Muscle of leg (tissue), 16 donors: ENCODE measurements at places on chromosomes 6 and 20. TPM values are rescaled to one million over a fixed set of nuclear protein-coding genes. Genes with fewer than 3 reads are reported as not detected.

Gene NT5E
- polyA plus RNA-seq: 25.5 TPM

Gene DLGAP4
- polyA plus RNA-seq: 63.9 TPM

DNA sequence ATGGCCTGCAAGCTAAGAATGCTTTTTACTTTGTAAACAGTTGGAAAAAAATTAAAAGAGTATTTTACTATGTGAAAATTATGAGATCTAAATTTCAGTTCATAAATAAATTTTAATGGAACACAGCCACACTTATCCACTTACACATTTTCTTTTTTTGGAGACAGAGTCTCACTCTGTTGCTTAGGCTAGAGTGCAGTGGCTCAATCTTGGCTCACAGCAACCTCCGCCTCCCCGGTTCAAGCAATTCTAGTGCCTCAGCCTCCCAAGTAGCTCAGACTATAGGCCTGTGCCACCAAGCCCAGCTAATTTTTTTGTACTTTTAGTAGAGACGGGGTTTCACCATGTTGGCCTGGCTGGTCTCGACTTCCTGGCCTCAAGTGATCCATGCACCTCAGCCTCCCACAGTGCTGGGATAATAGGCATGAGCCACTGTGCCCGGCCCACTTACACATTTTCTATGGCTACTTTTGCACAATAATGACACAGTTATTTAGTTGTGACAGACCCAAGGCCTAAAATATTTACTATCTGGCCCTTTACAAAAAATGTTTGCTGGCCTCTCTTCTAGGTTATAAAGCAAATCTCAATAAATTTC is 109.6 kb downstream of the INSM1 start:
- no peak for DNase-seq

Gene STXBP5
- polyA plus RNA-seq: 11.5 TPM

DNA sequence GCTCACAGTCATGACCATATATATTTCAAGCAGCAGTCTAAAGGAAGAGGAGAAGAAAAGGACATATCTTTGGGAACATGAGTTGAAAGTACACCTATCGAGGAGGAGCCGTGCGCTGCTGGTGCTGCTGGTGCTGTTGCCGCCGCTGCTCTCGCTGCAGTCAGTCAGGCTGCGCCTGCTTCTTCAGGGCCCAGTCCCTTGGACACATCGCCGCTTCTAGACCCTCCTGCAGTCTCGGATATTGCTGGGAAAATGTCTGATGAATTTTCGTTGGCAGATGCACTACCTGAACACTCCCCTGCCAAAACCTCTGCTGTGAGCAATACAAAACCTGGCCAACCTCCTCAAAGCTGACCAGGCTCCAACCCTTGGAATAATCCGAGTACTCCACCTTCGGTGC is 8.2 kb upstream of the ASCC3 start:
- no peak for DNase-seq

DNA sequence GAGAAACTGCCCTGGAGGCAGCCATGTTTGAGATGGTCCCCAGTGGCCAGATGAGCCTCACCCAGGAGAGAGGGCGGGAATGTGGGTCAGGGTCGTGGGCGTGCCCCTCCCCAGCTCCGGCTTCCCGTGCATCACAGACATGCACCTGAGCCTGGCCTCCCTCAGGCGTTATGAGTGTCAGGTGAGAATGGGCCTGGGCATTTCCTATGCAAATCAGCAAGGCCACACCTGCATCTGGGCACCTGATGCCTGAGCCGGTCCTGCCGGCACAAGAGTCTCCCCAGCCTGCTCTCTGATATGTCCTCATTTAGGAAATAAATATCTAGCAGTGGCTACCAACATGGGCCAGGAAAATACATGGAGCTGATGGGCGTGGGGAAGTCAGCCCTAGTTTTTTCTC is 82.4 kb downstream of the RAMACL start:
- DNase-seq: no peak

DNA sequence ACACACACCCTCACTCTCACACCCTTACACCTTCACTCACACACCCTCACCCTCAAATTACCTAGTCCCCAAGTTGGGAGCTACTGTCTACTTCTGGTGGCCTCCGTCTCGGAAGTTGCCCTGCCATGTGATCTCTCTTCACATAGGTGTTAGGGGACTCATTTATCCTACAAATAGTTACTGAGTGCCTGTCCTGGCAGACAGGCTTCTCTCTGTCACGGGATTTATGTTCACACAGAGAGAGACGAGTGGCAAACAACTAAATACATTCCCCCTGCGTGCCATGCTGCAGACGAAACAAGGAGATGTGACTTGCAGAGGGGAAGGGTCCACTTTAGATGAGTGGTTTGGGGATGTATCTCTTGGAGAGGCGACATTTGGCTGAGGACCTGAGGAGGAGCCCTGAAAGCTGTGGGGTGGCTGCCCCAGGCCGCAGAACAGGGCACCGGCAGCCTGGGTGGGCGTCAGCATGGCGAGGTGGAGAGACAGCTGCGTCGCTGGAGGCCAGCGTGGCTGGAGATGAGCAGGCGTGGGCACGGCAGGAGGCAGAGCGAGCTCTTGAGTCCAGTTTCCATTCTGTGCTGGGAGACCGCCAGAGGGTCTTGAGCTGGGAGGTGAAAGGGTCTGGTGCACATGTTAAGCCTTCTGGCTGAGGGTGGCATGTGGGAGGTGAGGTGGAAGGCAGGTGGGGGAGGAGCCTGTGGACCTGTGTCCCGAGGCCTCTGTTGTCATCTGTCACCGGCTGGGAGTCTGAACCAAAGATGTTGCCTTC is 17.2 kb downstream of the DYNLT1 start:
- no peak for DNase-seq

Gene TRIM10
- 0.75 TPM for polyA plus RNA-seq

DNA sequence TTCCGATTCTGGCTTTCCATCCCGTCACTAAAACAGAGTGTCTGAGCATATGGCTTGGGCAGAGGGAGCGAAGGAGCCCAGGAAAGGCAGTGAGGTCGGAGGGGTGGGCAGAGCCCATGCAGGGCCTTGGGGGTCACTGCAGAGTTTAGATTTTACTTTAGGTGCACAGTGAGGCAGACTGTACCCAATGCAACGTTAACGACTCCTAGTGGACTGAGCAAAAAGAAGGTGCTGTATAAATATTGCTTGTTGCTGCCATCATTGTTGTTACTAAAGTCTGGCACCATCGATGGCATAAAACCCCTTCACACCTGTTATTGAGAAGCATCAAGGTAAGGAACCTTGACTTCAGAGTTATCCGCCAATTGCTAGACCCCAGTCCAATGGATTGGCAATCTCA is 119.0 kb downstream of the EYA2 start:
- no peak for DNase-seq

Gene MYLK4
- polyA plus RNA-seq: 10.6 TPM

- DNase-seq: peak; percentile 81
These were observed 628.2 kb downstream of the CDH26 start for GRCh38 chr20:60586269-60587050.

DNA sequence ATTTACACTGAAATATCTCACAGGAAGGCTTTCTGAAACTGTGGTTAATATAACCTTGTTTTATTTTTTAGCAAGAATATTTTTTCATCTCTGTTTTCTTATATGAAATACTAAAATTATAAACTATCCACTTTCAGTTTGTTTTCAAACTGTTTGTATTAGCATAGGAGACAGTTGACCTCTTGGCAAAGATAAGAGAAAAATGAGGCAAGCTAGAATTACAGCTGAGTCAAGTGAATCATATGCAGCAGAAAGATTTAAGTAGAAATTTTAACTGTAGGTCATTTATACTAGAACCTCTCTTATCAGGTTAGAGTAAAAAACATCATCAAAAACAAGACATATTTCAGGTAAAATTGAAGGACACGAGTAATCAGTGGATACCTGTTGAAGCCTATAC is 792.6 kb downstream of the PHF3 start:
- peak; percentile 19 for DNase-seq

GRCh38 chr6:116374586-116374985 is 3.8 kb downstream of the DSE start:
- no peak for DNase-seq

Gene C6orf52
- polyA plus RNA-seq: 1.3 TPM

Gene TRERF1
- polyA plus RNA-seq: 10.8 TPM

- DNase-seq: peak; percentile 26
These were observed 519 bp downstream of the MTRF1L start for GRCh38 chr6:153001767-153002612.

GRCh38 chr6:300494-301198 is 8.4 kb downstream of the DUSP22 start:
- no peak for DNase-seq

Gene CALHM6
- 2.2 TPM for polyA plus RNA-seq

GRCh38 chr6:98836025-98836961 is 1.9 kb downstream of the POU3F2 start:
- no peak for DNase-seq

- DNase-seq: peak; percentile 9
These were observed 74.6 kb upstream of the RNF24 start for GRCh38 chr20:4089756-4090487.

GRCh38 chr6:7421066-7421465 is 31.5 kb downstream of the RIOK1 start:
- DNase-seq: no peak

Gene SNRNP48
- 13.1 TPM for polyA plus RNA-seq

GRCh38 chr6:15421945-15422733 is 176.3 kb downstream of the JARID2 start:
- DNase-seq: no peak

DNA sequence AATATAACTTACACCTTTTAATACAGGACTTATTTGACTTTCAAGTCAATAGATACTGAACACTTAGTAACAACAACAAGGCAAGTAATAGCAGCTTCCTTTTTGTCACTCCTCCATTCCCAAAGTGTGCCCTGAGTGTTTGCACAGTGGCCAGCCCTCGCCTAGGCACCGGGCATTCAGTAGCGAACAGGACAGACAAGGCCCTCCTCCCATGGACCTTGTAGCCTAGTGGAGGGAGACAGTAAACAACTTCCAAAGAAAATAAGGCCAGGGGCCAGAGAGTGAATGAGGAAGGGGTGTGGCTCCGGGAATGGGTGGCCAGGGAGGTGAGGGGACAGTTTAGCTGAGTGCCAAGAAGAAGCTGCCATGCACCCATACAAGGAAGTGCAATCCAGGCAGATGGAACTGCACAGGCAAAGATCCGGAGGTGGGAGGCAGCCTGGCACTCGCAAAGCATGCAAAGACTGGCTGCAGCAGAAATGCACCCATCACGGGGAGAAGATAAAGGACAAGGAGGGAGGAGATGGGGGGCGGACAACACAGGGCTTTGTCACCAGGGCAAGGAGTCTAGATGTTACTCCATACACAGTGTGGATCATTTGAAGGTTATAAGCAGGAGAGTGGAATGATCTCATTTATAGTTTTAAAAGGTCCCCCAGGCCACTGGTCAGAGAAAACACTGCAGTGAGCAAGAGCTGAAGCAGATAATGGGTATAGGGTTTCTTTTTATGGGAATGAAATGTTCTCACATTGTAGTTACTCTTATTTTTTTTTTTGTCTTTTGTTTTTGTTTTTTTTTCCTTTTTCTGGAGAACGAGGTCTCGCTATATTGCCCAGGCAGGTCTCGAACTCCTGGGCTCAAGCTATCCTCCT is 32.2 kb downstream of the ATP9A start:
- peak; percentile 41 for DNase-seq

Gene EPPIN
- not detected for polyA plus RNA-seq

Gene HLA-DQB1
- 4.9 TPM for polyA plus RNA-seq

DNA sequence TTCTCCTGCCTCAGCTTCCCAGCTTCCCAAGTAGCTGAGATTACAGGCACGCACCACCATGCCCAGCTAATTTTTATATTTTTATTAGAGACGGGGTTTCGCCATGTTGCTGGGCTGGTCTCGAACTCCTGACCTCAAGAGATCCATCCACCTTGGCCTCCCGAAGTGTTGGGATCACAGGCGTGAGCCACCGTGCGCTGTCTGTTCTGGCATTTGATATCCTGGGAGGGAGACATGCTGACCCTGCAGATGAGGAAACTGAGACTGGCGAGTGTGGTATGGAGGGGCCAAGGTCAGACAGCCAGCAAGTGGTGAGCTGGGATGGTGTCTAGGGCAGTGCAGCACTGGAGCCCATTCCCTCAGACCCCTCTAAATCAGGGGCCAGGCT is 44.6 kb downstream of the SRC start:
- DNase-seq: no peak

GRCh38 chr6:100810015-100810414 is 71.1 kb downstream of the ASCC3 start:
- no peak for DNase-seq

DNA sequence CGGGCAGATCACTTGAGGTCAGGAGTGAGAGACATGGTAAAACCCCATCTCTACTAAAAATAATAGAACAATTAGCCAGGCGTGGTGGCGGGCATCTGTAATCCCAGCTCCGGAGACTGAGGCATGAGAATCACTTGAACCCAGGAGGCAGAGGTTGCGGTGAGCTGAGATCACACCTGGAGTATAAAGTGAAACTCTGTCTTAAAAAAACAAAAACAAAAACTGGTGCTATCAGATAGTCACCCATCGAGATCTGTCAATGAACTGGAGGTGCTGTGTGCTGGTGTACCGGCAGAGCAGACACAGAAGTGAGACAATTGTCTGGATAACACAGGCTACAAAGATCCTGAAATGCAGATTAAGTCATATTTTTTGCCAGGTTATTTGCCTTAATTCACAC is 24.7 kb downstream of the CTCFL start:
- DNase-seq: no peak

Gene SAMD3
- 0.58 TPM for polyA plus RNA-seq

DNA sequence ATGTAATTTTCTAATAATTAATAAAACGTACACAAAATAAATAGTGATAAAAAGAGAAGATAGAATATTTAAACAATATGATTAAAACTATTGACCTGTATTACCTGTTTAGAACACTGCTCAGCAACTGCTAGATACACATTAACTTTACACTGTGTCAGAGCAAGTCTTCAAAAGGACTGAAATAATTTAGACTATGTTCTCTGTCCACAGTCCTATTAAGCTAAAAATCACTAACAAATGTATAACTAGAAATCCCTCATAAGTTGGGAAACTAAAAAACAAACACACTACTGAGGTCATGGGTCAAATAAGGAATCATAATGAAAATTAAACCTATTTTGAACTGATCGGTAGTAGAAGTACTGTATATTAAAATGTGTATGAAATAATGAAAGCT is 181.7 kb downstream of the QKI start:
- no peak for DNase-seq

DNA sequence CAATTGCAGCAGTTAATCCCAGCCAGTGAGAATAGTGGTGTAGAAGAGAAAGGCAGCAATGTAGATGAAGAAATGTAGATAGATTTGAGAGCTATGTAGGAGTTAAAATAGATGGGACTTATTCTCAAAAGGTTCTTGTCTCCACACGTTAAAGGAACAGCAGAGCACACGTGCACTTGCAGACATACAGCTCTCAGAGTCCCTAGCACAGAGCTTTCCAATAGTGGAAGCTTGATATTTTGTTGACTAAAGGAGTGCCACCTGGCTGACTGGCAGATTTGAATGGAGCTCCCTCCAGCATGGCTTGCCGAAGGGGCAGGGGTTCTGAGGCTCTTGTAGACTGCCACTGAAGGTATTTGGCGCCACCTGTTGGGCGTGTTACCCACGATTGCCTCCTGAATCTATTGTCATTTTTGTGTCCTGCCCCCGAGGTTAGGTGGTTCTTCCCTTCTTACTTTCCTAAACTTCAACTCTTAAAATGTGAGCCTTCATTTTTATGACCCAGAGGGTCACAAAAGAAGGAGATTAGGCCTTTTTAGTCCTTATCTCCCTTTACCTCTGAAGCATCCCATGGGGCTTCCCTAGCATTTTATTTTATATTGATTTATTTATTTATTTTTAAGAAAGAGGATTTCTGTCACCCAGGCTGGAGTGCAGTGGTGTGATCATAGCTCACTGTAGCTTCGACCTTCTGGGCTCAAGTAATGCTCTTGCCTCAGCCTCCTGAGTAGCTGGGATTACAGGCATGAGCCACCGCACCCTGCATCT is 16.4 kb downstream of the BRD2 start:
- DNase-seq: peak; percentile 89

GRCh38 chr6:112004201-112005012 is 49.5 kb upstream of the CCN6 start:
- DNase-seq: peak; percentile 90

GRCh38 chr6:111173341-111173740 is 86.0 kb downstream of the SLC16A10 start:
- no peak for DNase-seq
